ENCODE measurements at places on chromosomes 11 and 22. TPM values are rescaled to one million over a fixed set of nuclear protein-coding genes. Genes with fewer than 3 reads are reported as not detected.

- no peak for DNase-seq
Measured at GRCh38 chr22:24403346-24403745, 24.1 kb upstream of the ADORA2A start.

Gene MYRF
- total RNA-seq: 1.1 TPM

DNA sequence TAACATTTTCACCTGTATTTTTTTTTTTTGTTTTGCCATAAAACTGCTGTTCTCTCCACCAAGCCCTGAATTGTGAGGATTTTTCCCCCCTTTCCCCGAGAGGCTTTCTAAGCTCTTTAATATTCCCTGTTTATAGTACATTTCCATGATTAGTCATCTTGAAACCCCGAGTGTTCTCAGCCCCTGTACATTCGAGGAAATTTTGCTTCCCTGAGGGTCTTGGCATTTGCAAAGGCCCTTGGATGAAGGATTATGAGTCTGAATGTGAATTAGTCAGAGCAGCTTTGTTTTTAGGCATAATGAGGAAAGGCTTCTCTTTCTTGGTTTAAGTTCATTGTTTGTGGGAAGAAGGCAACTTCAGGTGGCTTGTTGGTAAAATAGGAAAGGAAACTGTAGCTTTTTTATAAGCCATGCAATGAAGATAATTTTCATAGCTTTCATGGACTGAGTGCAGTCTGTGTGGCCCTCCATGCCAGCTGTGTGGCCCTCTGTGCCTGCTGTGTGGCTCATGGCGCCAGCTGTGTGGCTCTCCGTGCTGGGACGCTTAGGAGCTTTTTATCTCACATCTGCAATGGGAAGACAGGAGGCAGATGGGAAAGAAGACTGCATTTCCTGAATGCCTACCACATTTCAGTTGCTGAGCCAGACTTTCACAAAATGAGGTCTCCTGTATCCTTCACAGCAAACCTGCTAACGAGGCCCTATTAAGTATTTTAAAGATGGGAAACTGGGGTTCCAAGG lies 129.0 kb downstream of the TEAD1 start:
- DNase-seq: no peak

Gene RIC3
- total RNA-seq: not detected

DNA sequence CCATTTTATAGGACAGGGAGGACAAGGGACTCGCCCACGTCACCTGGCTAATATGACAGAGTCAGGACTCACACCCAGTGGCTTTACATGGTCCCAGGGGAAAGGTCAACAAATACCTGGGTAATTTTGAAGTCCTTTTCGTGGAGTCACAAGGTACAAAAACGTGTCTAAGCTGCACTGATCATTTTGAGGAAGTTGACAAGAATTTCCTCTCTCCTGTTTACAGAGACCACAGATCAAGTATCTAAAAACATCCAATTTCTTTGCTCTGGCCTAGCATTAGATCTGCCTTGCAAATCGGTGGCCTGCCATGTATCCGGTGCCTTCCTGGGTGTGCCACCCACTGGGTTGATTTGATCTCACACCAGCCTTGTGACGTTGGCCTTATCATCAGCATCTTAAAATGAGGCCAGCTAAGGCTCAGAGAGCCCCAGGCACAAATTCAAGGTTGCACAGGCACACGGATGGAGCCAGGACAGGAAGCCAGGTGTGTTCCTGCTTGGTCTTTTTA lies 17.6 kb downstream of the GDPD5 start:
- DNase-seq: peak; percentile 74

- no peak for DNase-seq
Measured at GRCh38 chr11:26806219-26806618, 84.4 kb upstream of the SLC5A12 start.

- DNase-seq: no peak
Measured at GRCh38 chr11:12001186-12001585, 7.2 kb downstream of the DKK3 start.

- no peak for DNase-seq
Measured at GRCh38 chr11:78040691-78041379, 17.8 kb upstream of the KCTD14 start.

Gene KCNK7
- total RNA-seq: 0.68 TPM

DNA sequence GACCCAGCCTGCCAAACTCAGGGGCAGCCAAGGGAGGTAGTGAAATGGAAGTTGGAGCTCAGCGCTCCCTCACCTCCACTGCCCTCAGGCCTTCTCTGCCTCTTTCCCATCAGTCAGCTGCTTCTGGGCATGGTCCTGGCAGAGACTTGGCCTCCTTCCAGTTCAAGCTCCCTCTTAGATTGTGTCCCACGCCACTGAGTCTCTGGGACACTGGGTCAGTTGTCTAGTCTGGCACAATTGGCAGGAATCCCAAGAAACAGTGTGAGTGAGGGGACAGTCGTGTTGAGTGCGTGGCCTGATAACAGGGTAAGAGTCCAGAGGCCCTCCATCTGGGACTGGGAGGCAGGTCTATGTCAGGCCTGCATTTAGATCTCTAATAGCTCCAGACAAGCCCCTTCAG lies 7.1 kb upstream of the SLC35E4 start:
- DNase-seq: no peak

- DNase-seq: no peak
Measured at GRCh38 chr11:101288392-101288791, 158.8 kb upstream of the PGR start.

Gene LINC01488
- total RNA-seq: not detected

Gene PLCB3
- 12.4 TPM for total RNA-seq

Gene SPI1
- 73.3 TPM for total RNA-seq

DNA sequence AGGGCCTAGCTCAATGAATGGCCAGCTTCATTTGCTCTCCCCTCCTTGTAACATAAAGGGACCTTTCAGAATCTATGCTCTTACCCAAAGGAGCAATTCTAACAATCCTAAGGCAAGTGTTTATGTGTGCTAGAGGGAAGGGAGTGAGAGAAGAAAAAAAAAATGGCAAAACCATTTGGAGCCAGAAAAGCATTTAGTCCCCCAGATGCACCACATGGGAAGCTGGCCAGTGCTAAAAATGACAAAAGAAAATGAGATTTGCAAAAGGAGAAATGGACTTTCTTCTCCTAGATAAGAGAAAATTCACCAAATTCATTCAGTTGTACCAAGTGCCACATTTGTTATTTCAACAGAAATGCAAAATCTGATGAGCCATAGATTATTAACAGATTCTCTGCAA lies 52.8 kb downstream of the SERGEF start:
- no peak for DNase-seq

Gene GSTT2
- total RNA-seq: not detected

Gene CBX7
- total RNA-seq: 31.5 TPM

DNA sequence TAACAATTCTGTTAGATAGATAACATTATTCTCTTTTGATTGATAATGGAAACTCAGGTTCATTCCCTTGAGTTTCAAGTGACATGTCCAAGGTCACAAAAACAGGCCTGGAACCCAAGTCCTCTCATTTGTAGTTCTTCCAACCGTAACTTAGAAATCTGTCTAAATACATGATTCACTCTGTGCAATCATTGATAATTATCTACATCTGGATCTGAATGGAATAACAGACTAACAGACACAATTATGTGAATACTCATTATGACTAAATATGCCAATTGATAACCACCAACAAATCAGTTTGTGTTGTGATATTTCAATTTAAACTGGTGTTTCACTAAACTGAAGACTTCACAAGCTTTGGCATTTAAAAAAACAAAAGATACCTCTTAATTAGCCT lies 71.0 kb downstream of the RBFOX2 start:
- DNase-seq: no peak

DNA sequence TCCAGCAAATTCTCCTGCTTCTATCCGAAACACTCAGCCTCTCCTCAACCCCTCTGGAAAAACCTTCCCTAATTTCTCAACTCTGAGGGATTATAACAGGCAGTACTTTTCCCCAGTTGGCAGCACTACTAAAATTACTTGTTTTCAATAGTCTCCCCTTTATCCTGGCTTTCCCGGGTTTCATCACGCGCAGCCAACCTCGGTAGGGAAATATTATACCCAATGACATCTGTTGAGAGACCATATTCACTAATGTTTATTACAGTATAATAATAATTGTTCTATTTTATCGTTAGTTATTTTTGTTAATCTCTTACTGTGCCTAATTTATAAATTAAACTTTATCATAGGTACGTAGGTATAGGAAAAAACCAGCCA lies 330 bp upstream of the POLD3 start:
- no peak for DNase-seq

- no peak for DNase-seq
Measured at GRCh38 chr11:79087238-79087960, 353.4 kb downstream of the TENM4 start.

- no peak for DNase-seq
Measured at GRCh38 chr11:102389253-102389652, 42.2 kb downstream of the BIRC2 start.

GRCh38 chr11:128690665-128691101 lies 3.2 kb upstream of the FLI1 start:
- DNase-seq: no peak

- DNase-seq: no peak
Measured at GRCh38 chr11:103274025-103274424, 164.8 kb downstream of the DYNC2H1 start.

- peak; percentile 86 for DNase-seq
Measured at GRCh38 chr22:19629720-19630419, 84.4 kb upstream of the SEPTIN5 start.

GRCh38 chr22:19942157-19943081 lies 801 bp upstream of the TXNRD2 start:
- peak; percentile 72 for DNase-seq

- DNase-seq: no peak
Measured at GRCh38 chr22:26097840-26098239, 71.4 kb upstream of the SEZ6L start.

Gene ADAMTS15
- total RNA-seq: not detected

DNA sequence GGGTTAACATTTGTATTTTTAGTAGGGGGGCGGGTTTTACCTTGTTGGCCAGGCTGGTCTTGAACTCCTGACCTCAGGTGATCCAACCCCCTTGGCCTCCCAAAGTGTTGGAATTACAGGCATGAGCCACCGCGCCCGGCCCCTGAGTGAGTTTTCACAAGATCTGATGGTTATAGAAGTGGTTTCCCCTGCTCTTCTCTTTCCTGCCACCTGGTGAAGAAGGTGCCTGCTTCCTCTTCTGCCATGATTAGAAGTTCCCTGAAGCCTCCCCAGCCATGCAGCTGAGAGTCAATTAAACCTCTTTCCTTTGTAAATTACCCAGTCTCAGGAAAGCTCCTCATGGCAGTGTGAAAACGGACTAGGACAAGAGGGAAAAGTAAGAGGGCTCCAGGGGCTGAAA lies 259.1 kb upstream of the PLET1 start:
- DNase-seq: peak; percentile 8

DNA sequence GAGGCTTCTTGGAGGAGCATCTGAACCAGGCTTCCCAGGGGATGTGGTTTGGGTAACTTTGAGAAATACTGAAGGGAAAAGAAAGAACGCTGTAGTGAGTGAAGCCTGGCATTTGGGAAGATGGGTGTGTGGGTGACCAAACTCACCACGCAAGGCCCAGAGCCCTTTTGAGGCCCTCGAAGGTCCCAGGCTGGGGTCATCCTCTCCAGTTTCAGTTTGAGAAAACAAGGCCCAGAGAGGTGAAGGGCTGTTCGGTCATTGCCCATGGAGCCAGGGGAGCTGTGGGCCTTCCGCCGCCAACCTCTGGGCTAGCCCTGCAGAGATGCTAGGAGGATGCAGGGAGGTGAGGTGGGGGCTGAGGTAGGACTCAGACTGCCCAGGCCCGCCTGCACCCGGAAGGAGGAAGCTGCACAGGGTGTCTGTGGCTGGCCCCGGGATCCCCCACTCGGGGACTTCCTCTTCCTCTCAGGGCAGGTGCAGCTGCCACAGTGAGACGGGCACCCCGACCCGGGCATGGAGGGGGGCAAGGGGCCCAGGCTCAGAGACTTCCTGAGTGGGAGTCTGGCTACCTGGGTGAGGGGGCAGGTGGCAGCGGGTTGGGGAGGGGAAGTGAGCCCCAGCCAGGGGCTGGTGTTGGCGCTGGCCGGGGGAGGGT lies at the start of gene CCDC88B:
Gene CCDC88B (plus strand): TSS at position 451 of the 655 bp plus-strand sequence. CDS start 63 bp downstream, at position 514.
- peak; percentile 92 for DNase-seq

Gene TOB2
- 27.0 TPM for total RNA-seq

GRCh38 chr22:39090426-39091064 lies 6.5 kb upstream of the APOBEC3H start:
- DNase-seq: no peak
